ENCODE measurements at places on chromosomes 13 and 19.

- no peak for DNase-seq
Measured at GRCh38 chr13:32316501-32316900, 1.2 kb downstream of the BRCA2 start.

DNA sequence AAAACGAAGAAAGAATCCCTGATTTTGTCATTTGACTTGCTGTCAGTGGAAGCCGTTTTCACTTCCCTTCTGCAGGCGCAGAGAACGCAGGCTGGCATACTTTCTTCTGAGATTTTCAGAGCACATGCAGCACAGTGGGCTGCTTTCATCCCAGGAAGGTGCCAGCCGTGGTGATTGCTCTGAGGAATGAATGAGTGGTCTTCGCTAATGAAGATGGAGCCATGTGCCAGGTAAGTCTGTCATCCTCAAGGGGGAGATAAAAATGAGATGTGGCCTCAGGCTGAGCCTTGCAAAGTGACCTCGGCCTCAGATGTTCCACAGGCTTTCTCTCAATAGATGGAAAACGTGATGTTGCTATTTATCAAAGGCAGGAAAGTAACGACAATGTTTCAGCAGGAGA, 94.6 kb upstream of the FARP1 start:
- no peak for DNase-seq

DNA sequence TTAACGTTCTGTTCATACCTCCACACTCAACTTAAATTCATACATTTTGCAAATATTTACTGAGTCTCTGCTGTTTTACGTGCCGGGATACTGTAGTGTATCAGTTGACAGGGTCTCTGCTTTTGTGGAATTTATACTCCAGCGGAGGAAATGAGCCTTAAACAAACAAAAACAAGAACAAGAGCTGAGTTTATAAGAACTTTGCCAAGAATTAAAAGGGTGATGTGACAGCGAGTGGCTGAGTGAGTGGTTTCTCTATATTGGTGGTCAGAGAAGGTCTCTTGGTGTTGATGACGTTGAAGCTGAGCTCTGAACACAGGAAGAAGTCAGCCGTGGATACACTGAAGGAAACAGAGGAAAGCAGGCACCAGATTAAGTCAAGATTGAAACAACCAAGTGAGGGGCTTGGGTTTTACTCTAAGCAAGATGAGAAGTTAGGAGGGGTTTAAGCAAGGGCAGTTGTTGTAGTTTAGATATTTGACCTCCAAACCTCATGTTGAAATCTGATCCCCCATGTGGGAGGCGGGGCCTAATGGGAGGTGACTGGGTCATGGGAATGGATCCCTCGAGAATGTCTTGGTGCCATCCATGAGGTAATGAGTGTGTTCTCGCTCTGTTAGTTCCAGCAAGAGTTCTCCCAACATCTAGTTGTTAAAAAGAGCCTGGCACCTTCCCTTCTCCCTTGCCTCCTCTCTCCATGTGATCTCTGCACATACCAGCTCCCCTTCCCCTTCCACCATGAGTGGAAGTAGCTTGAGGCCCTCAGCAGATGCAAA, 248.3 kb downstream of the DCLK1 start:
- no peak for DNase-seq

DNA sequence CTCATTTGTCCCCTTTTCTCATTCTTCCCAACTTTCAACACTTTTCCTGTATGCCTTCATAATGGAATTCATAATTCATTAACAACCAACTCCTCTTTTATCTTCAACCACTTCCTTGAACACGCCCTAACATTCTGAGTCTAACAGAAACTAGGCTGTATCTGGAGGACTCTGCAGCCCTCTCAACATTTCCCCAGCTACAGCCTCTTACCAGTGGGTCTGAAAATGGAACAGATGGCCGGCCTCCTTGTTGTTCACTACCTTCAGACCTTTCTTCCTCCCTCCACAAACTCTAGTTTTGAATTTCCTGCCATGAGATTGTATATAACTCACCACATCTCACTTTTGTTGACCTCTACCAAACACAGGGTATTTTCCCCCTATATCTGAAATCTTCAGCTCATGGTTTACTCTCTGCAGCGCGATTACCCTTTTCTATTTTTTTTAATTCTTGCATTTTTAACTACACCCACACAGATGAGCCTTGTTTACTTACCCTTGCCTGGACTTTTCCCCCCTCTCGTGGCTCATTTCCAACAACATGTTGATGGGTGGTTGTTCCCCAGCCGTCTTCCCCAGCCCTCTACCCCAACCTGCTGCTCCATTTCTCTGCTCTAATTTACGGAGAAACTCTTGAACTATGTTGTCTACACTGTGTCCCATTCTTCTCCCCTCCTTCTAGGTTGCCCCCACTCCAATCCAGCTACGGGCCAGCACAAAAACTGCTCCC, 846 bp downstream of the ZNF790 start:
- DNase-seq, result peak; percentile 1

DNA sequence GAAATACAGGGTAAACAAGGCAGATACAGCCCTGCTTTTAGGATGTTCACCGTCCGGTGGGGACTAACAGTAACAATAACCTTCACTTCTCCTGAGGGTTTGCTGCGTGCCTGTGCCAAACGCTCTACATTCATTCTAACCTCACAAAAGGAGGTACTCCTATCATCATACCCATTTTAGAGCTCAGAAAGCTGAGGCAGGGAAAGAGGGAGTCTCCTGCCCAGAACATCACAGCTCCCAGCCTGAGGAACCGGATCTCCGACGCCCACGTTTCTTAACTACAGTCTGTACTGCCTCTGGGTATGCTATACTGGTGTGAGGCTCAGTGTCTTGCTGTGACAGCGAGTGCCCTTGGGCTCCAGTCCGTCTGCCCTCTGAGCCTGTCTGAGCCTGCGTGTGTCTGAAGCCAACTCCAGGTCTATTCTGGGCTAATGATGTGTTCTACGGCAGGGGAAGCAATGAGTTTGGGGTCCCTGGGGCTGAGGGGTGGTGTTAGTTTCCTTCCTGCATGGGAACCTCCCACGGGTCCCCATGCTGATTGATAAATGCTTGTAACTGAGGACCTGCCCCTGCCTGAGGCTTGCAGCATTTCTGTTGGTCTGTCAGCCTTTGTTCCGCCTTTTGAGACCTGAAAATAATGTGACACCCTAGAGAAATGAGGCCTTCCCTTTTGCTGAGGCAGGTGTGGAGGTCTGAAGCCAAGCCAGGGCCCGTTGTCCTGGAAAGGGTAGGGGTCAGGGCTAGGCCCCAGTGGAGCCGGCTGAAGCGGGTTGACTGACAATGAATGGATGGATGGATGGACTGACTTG, 4.9 kb downstream of the LIPE start:
- DNase-seq, result no peak

DNA sequence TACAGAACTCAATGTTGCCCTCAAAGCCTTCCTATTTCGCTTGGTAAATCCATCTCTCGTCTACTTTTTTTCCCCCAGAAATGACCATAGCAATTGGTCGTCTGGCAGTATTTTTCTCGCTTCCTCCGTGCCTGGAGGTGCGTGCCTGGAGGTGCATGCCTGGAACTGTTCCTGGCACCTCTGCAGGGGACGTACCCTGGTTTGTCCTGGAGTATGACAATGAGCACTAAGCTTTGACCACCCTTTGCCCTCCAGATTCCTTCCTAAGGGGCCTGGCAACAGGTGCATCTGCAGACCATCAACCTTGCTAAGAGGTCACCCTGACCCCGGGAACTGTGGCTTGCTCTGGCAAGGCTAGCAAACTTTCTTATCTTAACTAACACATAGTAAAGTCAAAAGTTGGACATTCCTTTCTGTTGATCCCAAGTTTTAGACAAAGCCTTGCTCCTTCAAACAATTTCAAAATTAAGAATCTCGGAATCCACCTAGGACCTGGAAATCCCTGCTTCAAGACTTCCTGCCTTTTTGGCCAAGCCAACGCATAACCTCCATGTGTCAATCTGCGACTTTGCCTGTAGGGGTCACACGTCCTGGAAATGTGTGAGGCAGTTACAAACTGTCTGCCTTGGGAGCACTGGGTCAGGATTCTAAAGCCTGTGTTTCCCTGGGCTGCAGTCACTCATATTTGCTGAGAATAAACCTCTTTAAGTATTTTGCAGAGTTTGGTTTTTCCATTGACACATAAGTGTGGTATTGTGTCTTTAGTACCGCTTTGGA, 28.8 kb upstream of the TUBGCP3 start:
- DNase-seq, result no peak

DNA sequence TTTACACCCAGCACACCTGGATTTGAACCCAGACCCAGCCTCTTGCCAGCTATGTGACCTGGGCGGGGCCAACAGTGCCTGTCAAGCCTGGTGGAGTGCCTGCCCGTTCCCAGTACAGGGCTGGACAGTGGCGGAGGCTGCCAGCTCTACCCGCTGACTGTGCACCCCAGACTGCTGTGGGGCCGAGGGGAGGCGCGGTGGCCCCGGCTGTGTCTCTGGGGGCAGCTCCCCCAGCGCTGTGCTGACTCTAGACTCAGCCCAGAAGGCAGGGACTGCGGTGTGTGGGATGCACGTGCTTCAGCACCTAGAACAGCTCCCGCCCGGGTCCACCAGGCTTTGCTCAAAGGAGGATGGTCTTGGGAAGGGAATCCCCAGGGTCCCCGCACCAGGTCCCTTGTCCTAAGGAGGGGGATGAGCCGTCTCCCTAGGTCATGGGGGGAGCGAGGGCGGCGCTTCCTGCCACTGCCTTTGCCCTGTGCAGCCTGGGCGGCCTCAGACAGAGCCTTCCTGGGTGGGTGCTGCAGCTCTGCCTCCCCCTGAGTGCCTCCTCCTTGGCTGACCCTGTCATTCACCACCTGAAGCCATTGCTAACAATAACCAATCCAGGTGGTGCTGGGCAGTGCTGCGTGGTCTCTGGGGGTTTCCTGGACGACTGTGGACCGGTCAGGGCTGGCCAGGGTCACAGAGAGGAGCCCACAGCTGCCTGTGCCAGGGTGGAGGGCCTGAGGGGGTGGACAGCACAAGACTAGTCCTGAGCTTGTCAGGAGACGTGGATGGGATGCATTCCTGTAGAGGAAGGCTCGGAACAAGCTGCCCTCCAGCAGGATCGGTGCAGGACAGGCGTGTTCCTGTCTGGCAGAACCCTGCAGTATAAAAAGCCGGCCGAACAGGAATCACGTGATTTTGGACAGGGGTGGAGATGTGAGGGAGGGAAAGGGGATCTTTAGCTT, 18.6 kb downstream of the TMEM255B start:
- DNase-seq, result no peak

DNA sequence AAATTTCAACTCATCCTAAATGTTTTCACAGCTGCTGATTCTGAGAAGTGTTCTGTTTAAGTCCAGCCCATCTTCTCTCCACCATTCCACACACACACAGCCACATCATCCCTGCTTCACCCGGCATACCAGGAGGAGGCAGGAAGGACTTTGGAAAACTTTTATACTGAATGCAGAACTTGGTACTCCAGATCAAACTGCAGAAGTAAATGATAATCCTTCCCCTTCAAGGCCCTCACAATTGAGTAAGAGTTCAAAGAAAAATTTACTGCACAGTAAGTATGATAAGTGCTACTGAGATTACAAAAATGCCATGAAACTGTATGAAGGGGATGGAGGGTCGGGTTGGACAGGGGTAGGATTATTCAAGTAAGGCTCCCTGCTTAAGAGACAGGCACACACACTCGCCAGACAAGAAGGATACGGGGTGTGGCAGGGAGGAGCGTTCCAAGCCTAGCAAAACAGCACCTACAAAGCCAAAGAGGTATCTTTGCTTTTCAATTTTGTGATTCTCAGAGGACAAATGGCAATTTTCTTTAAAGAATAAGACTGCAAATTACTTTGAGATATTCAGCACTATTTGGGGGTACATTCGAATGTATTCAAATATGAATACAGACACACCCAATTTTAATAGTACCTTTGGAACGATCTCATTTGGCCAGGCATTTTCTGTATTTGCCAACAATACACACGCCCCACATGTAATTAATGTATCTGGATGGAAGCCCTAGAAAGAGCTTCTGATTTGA, 2.5 kb downstream of the USP12 start:
- no peak for DNase-seq

DNA sequence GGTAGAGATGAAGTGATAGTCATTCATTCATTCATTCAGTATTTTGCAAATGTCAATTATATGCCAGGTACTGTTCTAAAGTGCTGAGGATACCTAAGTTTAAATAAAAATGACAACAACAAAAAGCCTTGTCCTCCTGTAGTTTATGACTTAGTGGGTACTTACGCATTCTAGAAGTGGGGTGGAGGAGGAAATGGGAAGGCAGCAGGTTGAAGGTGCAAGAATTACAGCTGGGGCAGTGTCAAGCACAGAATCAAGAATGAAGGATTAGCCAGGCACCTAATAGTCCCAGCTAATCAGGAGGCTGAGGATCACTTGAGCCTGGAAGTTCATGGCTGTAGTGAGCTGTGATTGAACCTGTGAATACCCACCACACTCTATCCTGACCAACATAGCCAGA, 90.7 kb upstream of the STARD13 start:
- DNase-seq, result no peak

- DNase-seq, result no peak
Measured at GRCh38 chr19:19551853-19552192, 13.8 kb downstream of the CILP2 start.

DNA sequence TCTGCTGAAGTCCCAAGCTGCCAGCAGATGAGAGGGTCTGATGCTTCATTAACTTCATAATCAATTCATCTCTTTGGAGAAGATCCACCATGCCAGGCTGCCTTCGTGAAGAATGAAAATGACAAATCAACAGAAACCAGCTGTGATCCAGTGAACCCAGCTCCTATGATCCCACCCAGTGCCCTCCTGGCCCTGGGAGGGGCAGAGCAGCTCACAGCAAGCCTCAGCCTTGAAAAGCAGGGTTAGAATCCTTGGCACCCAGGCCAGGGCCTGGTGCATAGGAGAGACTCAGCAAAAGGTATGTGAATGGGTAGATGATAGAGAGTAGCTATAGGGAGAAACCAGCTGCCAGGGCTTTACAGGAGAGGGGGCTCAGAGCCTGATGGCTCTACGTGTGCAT, 43.6 kb upstream of the UQCRFS1 start:
- no peak for DNase-seq

- DNase-seq, result no peak
Measured at GRCh38 chr19:32343550-32344262, 1.7 kb upstream of the ZNF507 start.

GRCh38 chr13:98041081-98041820, 87.8 kb downstream of the IPO5 start:
- no peak for DNase-seq

- no peak for DNase-seq
Measured at GRCh38 chr13:99816321-99816720, 155.2 kb downstream of the ZIC5 start.

DNA sequence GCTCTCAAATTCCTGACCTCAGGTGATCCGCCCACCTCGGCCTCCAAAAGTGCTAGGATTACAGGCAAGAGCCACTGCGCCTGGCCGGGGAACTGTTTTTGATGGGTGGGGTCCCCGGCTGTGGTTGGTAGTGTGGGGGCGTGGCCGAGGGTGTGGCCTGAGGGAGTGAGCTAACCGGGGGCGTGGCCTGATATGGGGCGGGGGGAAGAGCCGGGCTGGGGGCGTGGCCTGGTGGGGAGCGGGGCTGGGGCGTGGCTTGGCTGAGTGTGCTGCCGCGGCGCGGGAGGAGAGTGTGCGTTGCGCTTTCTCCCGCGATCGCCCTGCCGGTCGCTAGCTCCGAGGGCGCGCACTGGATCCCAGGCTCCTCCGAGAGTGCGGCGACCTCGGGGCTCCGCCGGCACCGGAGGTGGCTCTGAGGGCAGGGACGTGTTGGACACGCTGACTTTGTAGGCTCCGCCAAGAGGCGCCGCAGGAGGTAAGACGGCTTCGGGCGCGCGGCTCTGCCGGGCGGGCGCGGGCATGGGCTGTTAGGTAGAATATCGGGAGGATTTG, at the start of gene SPATA13:
Gene SPATA13, plus strand, starts transcription at position 263 of the 552 bp plus-strand sequence. CDS start 62,210 bp downstream, outside the sequence.
- peak; percentile 97 for DNase-seq

Measured in stimulated activated CD4-positive, alpha-beta T cell treated with anti-CD3 and anti-CD28 coated beads, Interleukin-4, amount 100 ng/mL, for 4 hours (primary cell).